ENCODE measurements at places on chromosomes 3 and 15. TPM values are rescaled to one million over a fixed set of nuclear protein-coding genes. Genes with fewer than 3 reads are reported as not detected.

Gene GOLGA8K
- 0.36 TPM for total RNA-seq

GRCh38 chr3:123323781-123324180 is 122.0 kb downstream of the SEC22A start:
- DNase-seq, result no peak

GRCh38 chr3:114527036-114527644 is 233.3 kb downstream of the TIGIT start:
- no peak for DNase-seq

GRCh38 chr15:81268881-81269601 is 54.9 kb downstream of the STARD5 start:
- DNase-seq, result no peak

DNA sequence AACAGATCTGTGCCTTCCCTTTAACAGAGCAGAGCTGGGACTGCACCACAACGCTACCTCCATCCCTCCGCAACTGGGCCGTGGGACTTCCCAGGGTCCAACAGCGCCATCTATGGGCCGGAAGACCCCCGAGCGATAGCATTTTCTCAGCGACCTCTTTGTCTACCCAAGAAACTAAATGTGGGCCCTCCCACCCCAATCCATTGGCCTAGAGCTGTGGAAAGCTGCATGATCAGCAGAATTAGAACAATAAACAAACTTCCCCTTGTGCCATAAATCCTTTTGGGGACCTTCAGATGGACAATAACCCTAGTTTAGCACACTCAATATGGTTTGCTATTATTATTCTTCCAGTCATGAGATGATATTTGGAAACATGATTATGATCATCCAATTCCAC is 74.8 kb upstream of the NTRK3 start:
- peak; percentile 69 for DNase-seq

Gene IREB2
- total RNA-seq, result 26.8 TPM

Gene RAB27A
- total RNA-seq, result 7.2 TPM

DNA sequence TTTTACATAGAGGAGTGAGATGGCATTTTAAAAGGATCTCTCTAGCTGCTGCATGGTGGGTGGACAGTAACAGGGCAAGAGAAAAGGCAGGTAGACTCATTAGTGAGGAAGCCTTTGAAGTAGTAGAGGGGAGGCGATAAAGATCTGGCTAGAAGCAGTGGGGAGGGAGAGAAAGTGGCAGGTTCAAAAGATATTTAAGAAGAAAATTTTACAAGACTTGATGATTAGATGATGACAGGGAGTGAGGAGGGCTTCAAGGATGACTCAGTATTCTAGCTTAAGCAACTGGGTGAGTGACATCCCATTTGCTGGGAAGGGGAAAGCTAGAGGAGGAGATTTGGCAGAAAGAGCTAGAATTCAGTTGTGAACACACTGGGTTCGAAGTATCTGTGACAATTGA is 3.8 kb upstream of the BRPF1 start:
- no peak for DNase-seq

Gene SAMD7
- not detected for total RNA-seq

DNA sequence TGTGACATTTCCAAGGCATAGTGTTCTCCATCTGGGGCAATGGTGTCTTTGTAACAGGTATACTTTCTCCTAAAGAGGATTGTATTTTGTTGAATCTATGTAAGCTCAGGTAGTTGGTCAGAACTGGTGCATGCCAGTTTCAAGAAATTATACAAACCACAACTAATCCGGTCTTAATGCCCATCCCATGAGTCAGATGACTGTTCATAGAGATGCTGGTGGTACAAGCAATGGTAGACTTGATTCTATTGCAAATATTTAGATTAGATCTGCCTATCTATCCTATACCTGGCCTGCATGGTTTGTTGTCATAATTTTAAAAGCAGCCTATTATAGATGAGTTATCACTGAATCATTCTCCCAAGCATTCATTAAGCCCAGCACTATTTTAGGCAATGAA is 43.5 kb downstream of the ATP13A5 start:
- DNase-seq, result no peak
